ENCODE measurements at places on chromosomes 1 and 21.

DNA sequence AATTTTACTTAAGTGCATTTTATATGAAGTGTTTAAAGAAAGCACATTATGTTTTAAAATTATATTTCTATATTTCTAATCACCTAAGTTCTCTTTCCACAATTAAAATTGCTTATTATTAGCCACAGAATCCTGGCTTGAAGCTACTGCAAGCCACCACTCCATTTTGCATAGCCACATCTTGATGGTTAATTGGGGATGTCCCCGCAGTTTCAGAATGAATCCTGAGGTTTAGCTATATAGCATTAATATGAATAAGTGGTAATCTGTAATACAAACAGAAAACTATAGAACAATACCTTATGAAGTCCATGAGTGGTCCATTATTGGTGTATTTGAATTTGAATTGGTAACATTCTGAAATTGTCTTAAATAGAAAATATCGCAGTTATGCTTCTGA lies 11.6 kb upstream of the GOLPH3L start:
- no peak for DNase-seq

GRCh38 chr1:2926447-2927055 lies 94.7 kb upstream of the ACTRT2 start:
- DNase-seq, result no peak

DNA sequence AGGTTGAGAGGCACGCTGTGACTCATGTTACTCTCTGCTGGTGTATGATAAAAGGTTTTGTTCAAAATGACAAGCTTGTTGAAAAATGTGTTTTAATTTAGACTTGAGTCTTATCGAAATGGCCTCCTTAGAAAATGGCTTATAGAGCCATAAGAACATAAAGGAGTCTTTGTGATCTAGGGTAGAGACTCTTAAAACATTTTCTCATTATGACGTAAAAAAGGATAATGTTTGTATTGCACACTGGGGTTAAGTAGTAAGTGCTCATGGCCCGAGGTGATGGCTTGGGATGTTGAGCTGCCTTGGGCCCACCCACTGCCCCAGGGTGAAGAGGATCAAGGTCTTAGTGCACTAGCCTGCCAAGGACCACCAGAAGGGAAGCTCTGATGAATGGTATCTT lies 117.4 kb downstream of the DISC1 start:
- no peak for DNase-seq

GRCh38 chr1:240027059-240027462 lies 64.6 kb upstream of the FMN2 start:
- no peak for DNase-seq

DNA sequence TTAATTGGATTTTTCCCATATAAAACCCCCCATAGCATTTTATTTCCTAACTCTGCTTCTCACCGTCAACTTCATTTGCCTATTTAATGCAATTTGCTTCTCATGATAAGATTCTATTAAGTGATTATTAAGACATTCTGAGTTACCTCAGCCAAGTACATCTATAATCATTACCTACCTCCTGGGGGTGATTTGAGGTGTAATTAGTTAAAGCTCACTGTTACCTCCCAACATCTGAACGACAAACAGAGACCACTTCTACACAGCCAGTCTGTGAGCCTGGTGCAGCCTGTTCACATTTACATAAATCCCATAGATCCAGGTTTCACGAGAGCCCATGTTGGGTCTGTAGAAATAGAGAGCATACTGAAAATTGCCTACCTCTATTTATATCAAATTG lies 65.7 kb upstream of the SSX2IP start:
- DNase-seq, result no peak

- DNase-seq, result no peak
Measured at GRCh38 chr1:30360753-30361152, 362.6 kb downstream of the MATN1 start.

- no peak for DNase-seq
Measured at GRCh38 chr1:7531562-7532340, 239.3 kb upstream of the VAMP3 start.

GRCh38 chr1:164834641-164835040 lies 275.7 kb downstream of the PBX1 start:
- DNase-seq, result no peak

DNA sequence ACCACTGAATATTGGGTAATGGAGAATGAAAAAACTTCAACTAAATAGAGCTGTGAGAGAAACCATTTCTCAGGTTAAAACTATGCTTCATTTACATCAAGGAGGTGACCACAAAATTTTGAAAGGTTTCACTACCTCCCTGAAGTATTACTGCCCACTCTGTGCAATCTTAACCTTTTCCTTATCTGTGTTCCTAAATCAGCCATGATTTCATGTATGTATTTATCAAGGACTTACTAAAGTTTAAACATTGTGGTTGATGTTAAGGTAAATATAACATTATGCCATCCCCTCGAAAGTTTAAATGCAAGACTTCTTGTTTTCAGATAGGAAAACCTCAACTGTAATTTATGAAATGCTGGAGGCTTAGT lies 84.4 kb downstream of the CLEC20A start:
- DNase-seq, result no peak

GRCh38 chr1:36123356-36123755 lies 1.7 kb downstream of the COL8A2 start:
- DNase-seq, result no peak

DNA sequence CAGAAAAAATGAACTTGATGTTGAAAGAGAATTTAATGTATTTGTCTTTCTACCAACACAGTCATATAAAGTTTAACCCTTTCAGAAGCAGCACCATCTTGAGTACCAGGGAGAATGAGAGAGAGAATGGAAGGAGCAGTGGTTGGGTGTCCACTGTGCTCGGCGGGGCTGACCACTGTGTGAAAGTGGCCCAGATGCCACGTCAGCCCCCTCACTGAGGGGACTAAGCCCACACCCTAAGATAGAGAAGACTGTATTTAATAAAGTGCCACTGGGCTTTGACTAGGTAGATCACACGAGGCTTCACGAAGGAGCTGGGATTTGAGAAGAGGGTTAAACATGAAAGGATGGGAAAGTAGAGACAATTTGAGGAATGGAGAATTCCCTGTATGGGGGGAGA lies 31.2 kb downstream of the BATF3 start:
- DNase-seq, result no peak

Data from smooth muscle cell of the brain vasculature (primary cell).